Stimulated activated CD8-positive, alpha-beta memory T cell treated with anti-CD3 and anti-CD28 coated beads, Interleukin-15, amount 100 ng/mL, for 24 hours (primary cell): ENCODE measurements at places on chromosomes 2 and 18.

DNA sequence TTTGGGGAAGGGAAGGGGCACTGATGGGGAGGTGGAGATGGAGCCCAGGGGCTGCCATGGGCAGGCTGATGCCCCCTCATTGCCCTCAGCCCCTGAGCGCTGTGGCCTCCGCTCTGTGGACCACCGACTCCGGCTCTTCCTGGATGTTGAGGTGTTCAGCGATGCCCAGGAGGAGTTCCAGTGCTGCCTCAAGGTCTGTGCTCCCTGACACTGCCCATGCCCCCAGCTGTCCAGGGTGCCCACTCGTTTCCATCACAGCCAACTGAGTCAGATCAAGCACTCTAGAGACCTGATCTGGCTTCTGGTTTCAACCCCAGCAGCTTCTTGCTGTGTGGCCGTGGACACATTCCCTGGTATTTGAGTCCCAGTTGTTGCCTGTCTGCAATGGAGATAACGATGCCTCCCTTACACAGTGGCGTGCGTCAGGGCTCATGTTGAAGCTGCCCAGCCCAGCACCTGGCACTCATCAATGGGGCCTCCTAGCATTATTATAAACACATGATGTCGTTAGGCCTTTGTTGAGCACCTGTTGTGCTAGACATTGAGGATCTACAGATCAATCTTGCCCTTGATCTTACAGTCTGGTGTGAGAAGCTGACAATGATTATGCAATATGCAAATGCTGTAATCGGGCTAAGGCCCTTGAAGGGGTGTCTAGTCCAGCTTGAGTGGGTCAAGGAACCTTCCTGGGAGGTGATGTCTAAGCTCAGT lies 14.4 kb downstream of the STK11IP start:
- no peak for DNase-seq

DNA sequence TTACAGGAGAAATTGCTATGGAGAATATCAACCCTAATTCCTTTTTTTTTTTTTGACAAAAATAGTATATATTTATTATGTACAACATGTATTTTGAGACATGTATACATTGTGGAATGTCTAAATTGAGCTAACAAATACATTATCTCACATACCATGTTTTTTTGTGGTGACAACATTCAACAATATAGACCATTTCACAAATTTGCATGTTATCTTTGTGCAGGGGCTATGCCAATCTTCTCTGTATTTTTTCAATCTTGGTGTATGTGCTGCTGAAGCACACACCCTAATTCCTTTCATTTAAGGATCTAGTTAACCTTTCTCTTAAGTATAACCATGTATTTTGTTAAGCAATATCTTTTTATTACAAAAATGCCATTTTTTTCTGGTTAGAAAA lies 13.2 kb downstream of the SLC39A10 start:
- DNase-seq: no peak

GRCh38 chr2:236021499-236022057 lies 146.6 kb downstream of the GBX2 start:
- DNase-seq: no peak

- DNase-seq: no peak
Observed at GRCh38 chr2:67528320-67528719, 131.2 kb downstream of the ETAA1 start.

DNA sequence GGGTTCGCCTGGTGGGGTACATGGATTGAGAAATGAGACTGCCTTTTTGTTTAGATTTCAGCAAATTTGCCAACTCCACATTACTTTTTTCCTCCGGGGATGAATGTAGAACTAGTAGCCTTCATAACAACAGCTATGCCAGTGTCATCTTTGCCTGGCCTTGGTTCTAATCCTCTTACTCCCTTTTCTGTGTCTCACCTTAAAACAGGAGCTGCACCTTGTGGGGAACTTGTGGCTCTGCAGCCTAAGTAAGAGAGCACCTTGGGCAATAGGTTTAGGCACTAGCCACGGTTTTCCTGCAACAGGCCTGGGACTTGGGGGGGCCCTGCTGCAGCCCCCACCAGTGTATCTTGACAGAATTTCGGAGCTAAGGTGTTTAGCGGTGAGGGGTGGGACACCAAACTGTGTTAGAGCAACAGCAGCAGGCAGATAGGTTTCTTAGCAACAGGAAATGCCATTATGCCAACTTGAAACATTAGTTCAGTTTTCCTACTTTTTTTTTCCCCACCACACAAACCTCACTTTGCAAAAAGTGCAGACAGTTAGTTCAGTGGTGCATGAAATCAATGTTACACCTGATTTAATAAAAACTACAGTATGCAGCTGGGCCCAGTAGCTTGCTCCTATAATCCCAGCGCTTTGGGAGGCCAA lies 173.7 kb downstream of the PRKCE start:
- no peak for DNase-seq

- no peak for DNase-seq
Observed at GRCh38 chr18:48756511-48757226, 194.1 kb downstream of the SMAD7 start.

GRCh38 chr2:73830871-73831401 lies 2.2 kb downstream of the STAMBP start:
- DNase-seq: no peak

GRCh38 chr18:28804512-28805202 lies 627.7 kb upstream of the CDH2 start:
- no peak for DNase-seq

- DNase-seq: no peak
Observed at GRCh38 chr2:205811387-205811786, 129.1 kb downstream of the NRP2 start.

DNA sequence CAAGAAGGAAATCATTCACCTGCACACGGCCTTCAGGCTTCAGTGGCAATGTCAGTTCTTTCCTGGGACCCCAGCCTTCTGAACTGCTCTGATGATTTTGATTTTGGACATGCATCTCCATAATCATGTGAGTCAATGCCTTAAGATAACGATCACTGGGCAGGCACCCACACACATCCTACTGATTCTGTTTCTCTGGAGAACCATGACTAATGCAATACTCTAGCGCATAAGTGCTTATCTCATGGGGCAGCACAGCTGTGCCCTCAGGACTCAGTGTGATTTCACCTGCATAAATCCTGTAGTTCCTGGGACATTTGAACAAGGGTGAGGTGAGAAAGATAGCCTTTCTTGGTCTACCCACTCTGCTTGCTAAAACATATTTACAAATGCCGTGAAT lies 144.6 kb downstream of the AKAIN1 start:
- DNase-seq: no peak

GRCh38 chr2:235773188-235773928 lies 279.5 kb downstream of the AGAP1 start:
- no peak for DNase-seq

DNA sequence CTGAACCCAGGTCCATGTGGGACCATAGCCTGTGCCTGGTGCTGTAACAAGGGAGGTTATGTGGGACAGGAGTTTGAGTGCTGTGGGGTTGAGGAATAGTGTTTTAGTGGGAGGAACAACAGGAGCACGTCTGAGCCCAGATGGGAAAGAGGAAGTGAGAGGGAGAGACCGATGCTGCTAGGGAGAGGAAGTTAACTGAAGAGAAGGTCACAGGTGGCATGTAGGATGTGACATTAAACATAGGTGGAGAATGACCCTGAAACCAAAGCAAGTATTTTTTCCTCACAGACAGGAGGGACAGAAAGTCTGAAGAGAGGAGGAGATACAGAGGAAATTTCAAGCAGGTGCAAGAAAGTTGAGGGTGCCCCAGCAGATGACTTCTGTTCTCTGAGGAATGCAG lies 87.8 kb downstream of the ACOXL start:
- DNase-seq: no peak

DNA sequence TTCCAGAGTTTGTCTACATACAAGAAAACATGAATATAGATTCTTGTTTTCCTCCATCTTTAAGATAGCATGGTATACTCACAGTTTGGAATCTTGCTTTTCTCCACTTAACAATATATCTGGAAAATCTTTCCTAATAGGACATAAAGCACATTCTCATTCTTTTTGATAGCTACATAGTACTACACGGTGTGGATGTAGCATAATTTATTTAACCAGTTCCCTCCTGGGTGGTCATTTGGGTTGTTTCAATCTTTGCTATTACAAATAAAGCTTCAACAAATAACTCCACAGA lies 19.7 kb downstream of the MXD1 start:
- DNase-seq: no peak

- no peak for DNase-seq
Observed at GRCh38 chr2:85705680-85706039, 11.5 kb downstream of the GNLY start.

GRCh38 chr2:2873450-2873811 lies 504.2 kb downstream of the EIPR1 start:
- no peak for DNase-seq

- DNase-seq: no peak
Observed at GRCh38 chr2:216560838-216561270, 62.2 kb downstream of the RPL37A start.

- no peak for DNase-seq
Observed at GRCh38 chr2:152189622-152190495, 14.3 kb upstream of the STAM2 start.

- no peak for DNase-seq
Observed at GRCh38 chr2:180240774-180241173, 233.7 kb upstream of the CWC22 start.

GRCh38 chr18:44885507-44885906 lies 204.8 kb downstream of the SETBP1 start:
- no peak for DNase-seq

- DNase-seq: no peak
Observed at GRCh38 chr2:133271105-133271504, 297.2 kb downstream of the NCKAP5 start.

- no peak for DNase-seq
Observed at GRCh38 chr2:86764661-86765309, 25.9 kb downstream of the CD8A start.

GRCh38 chr2:165002638-165003037 lies 47.3 kb upstream of the SLC38A11 start:
- DNase-seq: no peak

DNA sequence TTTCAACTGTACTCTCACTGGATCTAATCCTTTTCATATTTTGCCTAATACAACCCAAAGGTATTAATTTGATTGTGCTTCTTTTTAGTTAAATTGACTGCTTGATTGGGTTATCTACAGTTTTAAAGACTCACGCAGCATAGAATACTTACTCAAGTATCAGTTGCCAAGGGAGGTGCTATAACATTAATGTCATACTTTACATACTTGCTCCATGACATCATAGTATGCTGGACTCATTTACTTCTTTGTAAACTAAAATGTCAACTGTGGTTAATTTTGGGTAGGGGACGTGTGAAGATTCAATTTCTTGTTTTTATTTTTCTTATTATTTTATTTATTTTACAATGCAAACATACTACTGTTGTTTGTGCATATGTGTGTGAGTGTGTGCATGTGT lies 716.2 kb upstream of the VRK2 start:
- DNase-seq: no peak
